Stimulated activated CD4-positive, alpha-beta T cell treated with anti-CD3 and anti-CD28 coated beads, Interleukin-12 subunit alpha, Interleukin-12 subunit beta, amount 100 ng/mL, for 4 hours (primary cell): ENCODE measurements at places on chromosomes 7 and 10.
A peak's percentile ranks its signal among the peaks of the same experiment; 100 is the strongest.

DNA sequence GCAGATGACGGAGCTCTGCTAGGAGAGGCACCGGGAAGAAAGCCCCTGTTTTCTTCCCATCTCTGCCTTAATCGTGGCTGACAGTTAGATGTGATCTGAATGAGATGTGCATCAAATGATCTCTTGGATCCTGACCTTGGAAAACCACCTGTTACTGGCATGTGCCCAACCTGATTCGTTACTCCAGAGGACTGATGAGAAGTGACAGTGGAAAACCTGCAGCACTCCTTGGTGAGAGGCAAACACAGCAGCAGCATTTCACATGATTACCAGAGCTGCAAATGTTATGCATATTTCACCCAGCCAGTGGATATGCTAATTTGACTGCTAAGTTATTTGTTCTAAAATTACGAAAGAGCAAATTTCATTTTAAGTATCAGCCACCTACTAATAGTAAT, 95.3 kb downstream of the PTPRN2 start:
- no peak for DNase-seq

DNA sequence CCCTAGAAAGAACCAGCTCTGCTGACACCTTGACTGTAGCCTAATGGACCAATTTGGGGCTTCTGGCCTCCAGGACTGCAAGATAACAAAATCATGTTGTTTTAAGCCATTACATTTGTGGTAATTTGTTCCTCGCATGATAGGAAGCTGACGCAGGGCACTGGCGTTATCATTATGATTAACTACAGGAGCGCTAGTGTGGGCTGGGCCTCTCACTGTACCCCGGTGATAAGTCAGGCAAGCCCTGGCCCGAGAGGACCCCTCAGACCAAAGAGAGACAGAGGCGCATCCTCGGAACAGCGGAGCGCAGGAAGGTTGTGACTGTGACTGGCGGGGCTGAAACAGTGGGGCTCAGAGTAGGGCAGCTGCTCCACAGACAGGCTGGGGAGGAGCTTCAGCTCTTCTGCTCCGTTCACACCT, 150.3 kb upstream of the CHST15 start:
- DNase-seq: no peak

DNA sequence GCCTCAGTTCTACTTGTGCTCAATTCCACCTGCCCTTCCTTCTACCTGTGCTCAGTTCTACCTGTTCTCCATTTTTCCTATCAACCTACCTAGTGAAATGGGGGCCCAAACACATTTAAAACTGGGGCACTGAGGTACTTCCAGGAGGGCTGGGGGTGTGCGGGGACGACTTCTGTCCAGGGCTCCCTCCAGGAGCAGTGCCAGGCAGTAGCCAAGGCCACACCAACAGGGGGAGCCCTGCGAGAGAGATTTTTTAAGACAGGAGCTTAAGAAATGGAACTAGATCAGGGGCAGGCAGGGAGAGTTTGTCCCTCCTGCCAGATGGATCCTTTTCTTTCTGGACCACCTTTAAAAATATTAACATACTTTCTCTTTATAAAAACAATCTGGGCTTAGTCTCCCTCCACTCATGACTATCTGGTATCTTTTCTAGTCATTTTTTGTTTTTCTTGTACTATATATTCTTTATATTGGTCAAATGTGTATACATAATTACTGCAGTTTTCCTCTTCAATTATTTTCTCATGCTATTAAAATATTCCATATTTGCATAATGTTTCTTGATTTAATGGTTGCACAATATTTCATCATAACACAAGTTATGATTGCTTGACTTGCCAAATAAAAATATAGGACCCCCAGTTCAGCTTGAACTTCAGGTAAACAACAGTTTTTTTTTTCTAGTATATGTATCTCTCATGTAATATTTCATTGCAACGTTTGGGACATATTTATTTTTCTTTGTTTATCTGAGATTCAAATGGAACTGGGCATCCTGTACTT, 47.3 kb upstream of the INSYN2A start:
- peak; percentile 13 for DNase-seq

DNA sequence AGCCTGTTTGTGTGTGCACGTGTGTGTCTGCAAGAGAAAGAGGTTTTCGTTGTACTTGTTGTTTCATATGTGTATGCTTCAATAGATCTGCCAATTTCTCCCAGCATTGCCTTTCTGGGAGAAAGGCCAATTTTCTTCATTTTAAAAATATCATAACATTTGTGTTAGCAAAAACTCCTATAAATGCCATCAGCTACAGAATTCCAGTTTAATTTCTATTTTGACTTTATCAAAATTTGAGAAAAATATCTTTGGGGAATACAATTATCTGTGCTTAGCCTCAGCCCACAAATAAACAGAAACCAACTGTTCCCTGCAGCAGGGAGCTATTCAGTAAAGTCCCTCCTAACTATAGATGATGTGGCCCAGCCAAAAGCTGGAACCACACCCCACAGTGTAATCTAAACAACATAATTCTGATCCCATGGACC, 68.3 kb upstream of the MGMT start:
- no peak for DNase-seq

DNA sequence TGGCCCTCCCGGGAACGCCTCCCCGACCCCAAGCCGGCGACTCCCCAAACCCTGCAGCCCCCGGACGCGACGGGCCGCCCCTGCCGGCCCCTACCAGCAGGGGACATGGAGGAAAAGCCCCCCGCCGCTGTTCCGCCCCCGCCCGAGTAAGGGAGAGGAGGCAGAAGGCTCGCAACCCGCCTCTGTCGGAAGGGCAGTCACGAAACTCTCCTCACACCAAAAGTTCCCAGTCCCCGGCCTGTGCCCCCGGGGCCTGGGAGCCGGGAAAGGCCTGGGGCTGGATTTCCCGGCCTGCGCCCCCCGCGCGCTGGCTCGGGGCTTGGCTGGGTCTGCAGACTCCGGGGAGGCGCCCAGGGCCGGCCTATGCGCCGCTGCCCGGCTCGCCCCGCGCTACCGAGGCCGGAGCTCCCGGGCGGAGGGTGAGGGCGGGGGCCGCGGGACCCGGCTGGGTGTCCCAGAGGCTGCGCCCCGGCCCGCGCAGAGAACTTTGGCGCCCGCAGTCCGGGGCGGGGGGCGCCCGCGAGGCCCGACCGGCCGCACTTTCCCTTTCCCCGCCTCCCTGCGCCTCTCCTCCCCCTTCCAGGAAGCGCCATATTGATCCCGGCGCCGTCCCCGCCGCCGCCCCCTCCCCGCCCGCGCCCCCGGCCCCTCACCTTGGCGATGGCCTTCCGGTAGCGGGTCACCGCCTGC, 728 bp downstream of the PARD3 start:
- DNase-seq: no peak

DNA sequence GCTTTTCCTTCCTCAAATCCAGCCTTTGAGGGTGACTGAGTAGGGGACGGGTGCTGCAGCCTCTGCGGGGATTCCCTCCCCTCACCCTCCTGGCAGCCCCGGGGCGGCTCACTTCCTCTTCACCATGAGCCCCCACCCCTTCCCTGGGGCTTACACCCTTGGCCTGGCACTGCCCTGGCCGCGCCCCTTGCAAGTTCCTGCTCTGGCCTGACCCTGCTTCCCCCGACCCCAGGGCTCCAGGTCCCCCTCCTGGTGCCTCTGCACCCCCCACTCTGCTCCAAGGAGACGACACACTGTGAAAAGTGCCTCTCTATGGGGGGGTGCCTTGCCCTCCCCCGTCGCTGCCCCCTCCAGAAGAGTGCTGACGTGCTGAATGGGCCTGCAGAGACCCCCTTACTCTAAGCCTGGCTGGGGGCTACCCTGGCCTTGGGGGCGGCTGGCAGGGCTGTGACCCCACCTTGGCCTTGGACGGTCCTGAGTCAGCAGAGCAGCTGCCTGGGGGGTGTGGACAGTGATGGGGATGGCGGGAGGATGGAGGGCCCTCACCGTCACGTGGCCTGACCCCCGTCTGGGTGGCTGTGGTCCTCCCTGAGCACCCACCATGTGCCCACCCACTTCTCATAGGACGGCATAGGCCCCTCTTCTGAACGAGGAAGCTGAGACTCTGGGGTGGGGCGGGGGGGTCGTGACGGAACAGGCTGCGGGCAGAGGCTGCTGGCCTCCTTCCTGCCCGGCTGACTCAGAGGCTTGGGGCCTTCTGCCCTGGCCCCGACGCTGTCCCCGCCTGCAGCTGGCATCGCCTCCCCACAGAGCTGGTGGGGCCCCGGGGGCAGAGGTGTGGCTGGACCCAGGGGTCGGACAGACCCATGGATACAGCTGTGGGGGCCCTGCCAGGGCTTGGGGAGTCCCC, 9.8 kb downstream of the LFNG start:
- DNase-seq: no peak

DNA sequence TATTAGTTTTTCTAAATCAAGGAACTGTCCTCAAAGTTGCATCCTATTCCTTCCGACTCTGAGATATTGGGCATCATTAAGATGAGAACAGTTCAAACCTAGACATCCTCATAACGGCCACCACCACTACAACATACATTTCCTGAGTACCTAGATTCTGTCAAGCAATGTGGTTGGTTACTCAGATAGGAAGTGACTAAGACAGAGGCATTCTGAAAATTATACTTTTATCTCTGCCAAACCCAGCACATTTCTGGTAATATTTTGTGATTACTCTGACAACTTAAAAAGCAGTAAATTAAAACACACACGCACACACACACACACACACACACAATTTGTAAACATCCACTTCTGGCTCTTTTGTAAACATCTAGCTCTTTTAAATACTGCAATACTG, 291.2 kb upstream of the MEOX2 start:
- DNase-seq: no peak

GRCh38 chr7:106622654-106623314, 38.2 kb downstream of the CCDC71L start:
- DNase-seq: no peak

GRCh38 chr7:2208712-2209111, 24.0 kb downstream of the MAD1L1 start:
- no peak for DNase-seq

- no peak for DNase-seq
These were observed 326.5 kb downstream of the WDR37 start for GRCh38 chr10:1382711-1383110.

DNA sequence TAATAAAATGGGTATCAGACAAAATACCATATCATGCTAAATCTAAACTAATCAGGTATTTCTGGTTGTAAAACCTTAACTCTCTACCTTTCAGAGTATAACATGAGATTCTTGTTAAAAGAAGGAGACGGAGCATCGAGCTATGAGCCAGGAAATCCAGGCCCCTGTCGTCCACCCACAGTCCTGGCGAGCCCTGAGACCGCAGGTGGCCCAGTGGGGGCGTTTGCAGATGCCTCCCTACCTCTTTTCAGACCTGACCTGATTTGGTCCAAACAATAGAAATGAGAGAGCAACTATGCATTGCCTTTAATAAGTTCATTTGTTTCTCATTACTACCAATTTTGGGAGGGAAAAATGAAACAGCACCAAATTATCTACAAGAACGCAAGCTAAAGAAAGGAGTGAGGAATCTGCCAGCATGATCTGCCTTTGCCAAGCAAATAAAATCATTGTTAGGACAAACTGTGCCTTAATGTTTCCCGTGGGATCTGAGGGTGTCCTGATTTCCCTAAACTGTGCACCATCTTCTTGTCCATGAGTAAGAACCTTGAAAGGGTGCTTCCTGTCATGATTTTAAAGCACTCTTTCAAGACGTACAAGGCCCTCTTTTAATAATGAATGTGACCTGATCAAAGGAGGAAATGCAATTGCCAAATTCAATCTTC, 166.7 kb downstream of the TCERG1L start:
- DNase-seq: no peak

- DNase-seq: no peak
These were observed 23.2 kb downstream of the STMP1 start for GRCh38 chr7:135685306-135686084.

DNA sequence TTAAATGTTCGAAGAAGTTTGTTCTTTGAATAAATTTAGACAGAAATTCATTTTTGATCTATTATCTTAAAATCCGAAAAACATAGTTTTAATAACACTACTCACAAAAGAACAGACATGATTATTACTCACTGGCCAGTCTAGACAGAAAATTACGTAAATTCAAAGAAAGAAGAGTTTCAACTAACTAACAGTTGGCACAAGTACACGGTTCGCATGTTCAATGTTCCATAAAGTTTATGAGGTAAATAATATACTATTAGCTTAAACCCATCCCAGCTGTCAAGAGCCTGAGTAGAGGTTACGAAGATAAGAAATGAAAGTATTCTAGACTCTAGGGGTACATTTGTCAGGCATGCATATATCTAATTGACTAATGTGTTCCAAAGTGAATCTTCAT, 151.8 kb upstream of the ASAH2 start:
- DNase-seq: no peak

DNA sequence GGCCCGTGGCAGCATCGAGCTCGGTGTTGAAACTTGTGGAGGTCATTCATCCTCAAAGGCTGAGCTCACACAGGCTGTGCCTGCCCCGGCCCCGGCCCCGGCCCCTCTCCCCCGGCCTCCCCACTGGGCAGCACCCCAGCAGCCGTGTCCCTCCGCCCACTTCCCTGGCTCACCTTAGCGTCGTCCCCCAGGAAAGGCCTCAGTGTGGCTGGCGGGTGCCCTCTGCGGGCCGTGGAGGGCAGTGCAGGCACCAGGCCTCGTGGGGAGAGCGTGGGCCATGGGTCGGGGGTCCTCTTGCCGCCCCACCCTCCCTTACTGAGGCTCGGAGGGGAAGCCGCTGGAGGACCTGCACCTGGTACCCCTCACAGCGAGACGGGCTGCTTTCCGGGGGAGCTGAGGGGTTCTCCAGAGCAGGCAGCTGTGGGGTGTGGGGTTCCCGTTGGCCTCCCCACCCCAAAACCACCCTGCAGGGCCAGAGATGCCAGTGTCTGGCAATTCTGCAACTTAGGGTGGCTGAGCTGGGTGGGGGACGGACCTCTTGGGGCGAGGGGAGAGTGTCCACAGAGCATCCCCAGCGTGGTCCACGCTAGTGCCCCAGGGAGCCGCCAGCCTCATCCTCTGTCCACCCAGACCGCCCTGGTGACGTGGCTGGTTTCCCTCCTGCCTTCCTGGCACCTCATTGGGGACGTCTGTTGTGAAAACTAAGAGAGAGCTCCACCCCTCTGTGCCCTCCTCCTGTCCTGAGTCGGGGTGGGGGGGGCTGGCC, 44.2 kb upstream of the DPYSL4 start:
- peak; percentile 57 for DNase-seq

DNA sequence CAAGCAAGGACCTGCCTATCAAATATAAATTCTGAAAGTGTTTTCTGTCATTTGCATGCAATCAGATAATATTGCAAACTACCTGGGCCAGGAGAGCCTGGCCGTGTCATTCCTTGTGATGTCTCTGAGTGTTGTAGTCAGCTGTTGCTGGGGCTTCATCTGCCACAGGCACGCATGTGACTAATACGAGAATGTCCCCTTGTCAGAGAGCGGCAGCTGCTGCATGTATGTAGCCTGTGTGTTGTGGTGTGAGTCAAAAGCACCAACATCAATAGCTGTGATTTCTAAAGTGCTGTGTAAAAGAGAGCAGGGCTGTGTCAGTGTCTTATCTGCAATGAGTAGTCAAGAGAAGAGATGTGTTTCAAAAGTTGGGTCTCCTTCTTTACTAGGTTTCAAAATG, 155.4 kb downstream of the POU6F2 start:
- no peak for DNase-seq

GRCh38 chr10:100567826-100568225, 32.1 kb downstream of the HIF1AN start:
- no peak for DNase-seq
